Neural crest cell (in vitro differentiated cells): ENCODE measurements at places on chromosomes 1 and 21. TPM values are rescaled to one million over a fixed set of nuclear protein-coding genes. Genes with fewer than 3 reads are reported as not detected.

CLCA4 gene
- total RNA-seq = not detected in 2 replicates

HSD3B2 gene
- not detected in 2 replicates for total RNA-seq

CD5L gene
- total RNA-seq = not detected in 2 replicates

MORN1 gene
- 23.7 and 24.4 TPM in 2 replicates for total RNA-seq

AVPR1B gene
- not detected in 2 replicates for total RNA-seq

SNX27 gene
- 48.3 and 53.6 TPM in 2 replicates for total RNA-seq

DNA sequence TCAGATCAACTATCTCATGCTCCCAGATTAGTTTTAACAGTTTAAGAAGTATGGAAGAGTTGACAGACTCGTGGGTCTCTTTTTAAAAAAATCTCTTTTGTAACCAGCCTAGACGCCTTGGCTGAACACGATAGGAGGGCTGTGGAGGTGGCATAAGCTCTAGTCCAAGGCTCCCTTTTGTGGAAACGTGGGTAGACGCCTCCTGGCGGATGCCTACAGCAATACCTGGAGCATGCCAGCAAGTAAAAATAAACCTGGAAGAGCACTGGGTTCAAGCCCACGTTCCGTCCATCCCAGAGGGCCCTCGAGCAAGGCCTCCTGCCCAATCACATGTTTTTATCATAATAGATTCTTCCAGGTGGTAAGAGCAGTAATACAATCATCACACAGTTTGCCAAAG is 87.9 kb downstream of the RGS7 start:
- no peaks in the 10 kb centered on the region for H3K4me1 ChIP-seq
- no peaks in the 10 kb centered on the region for H3K36me3 ChIP-seq
- no peak for DNase-seq
- no peak overlapping the region for H3K27ac ChIP-seq
- no peaks in the 10 kb centered on the region for H3K27me3 ChIP-seq
- H3K4me3 ChIP-seq = no peak overlapping the region

GRCh38 chr1:196295766-196296165 is 312.5 kb downstream of the KCNT2 start:
- H3K27me3 ChIP-seq = no peaks in the 10 kb centered on the region
- DNase-seq = no peak
- no peak overlapping the region for H3K4me3 ChIP-seq
- H3K4me1 ChIP-seq = no peaks in the 10 kb centered on the region
- H3K27ac ChIP-seq = no peak overlapping the region

GRCh38 chr21:40291560-40291959 is 424.3 kb downstream of the PCP4 start:
- H3K27ac ChIP-seq = no peak overlapping the region
- H3K4me1 ChIP-seq = peaks cover 10% of the 10 kb centered on the region
- no peaks in the 10 kb centered on the region for H3K36me3 ChIP-seq
- no peak overlapping the region for H3K4me3 ChIP-seq

- no peak for DNase-seq
- peaks cover 61% of the 10 kb centered on the region for H3K4me1 ChIP-seq
- H3K27me3 ChIP-seq = peaks cover 6% of the 10 kb centered on the region
- peak overlapping the region; percentile 99 for H3K27ac ChIP-seq
Observed at GRCh38 chr21:26845759-26846035, 488 bp upstream of the ADAMTS1 start.

- H3K4me3 ChIP-seq = peak overlapping the region; percentile 52
- H3K27me3 ChIP-seq = no peaks in the 10 kb centered on the region
- H3K36me3 ChIP-seq = no peaks in the 10 kb centered on the region
- H3K27ac ChIP-seq = no peak overlapping the region
Observed at GRCh38 chr1:200226969-200227303, 182.9 kb downstream of the ZNF281 start.

DNA sequence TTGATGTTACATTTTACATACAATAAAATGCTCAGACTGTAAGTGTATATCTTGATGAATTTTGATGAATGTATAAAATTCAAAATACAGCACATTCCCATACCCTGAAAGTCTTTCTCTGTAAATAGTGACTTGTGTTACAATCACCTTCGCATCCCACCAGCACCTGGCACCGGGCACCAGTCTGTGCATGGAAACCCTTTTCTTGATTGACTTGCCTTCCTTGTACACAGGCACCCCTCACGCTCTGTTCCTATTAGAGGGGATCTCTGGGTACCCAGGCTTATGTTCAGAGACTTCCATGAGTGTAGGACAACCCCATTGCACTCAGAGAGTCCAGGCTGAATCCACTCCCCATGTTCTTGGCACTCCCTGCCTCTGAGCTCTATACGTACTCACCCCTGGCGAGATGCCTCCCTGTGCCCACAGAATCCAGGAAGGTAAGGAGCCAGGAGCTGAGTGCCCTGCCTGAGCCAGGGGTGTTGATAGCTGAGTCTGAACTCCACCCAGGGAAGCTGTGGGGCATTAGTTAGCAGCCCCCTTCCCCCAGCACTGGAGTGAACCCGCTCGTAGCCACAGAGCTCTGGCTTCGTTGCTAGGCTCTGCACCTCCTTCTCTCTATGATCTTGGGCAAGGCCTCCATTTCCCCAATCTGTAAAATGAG is 22.5 kb upstream of the PKP1 start:
- H3K27me3 ChIP-seq = peaks cover 34% of the 10 kb centered on the region
- H3K4me3 ChIP-seq = no peak overlapping the region
- DNase-seq = no peak
- peaks cover 4% of the 10 kb centered on the region for H3K4me1 ChIP-seq
- no peaks in the 10 kb centered on the region for H3K36me3 ChIP-seq
- no peak overlapping the region for H3K27ac ChIP-seq

GRCh38 chr21:46295996-46296752 is 10.0 kb downstream of the YBEY start:
- H3K27me3 ChIP-seq = no peaks in the 10 kb centered on the region
- H3K27ac ChIP-seq = no peak overlapping the region
- H3K36me3 ChIP-seq = peaks cover 33% of the 10 kb centered on the region
- peak; percentile 22 for DNase-seq

DNA sequence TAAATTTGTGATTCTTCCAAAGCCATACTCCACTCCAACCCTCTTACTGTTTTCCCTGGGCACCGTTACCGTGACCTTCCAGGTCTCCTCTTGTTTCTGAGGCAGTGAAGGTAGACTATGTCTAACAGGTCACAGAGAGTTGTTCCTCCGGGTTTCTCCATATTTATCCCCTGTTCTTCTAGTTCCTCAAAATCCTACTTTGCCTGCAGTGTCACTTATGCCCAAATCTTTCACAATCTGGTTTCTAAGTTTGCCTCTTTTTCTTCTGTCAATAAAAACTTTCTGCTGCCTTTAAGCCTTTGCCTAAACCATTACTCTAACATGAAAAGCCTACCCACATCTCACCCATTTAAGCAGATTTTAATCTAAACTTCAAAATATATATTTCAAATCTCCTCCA is 87.7 kb downstream of the C4BPA start:
- no peaks in the 10 kb centered on the region for H3K4me1 ChIP-seq
- H3K36me3 ChIP-seq = no peaks in the 10 kb centered on the region
- no peak for DNase-seq

- H3K4me3 ChIP-seq = no peak overlapping the region
- DNase-seq = no peak
- peaks cover 63% of the 10 kb centered on the region for H3K27me3 ChIP-seq
- no peaks in the 10 kb centered on the region for H3K36me3 ChIP-seq
Observed at GRCh38 chr21:45642122-45642813, 1.3 kb upstream of the PCBP3 start.

- H3K27ac ChIP-seq = no peak overlapping the region
- peaks cover 6% of the 10 kb centered on the region for H3K27me3 ChIP-seq
- no peak for DNase-seq
- H3K36me3 ChIP-seq = no peaks in the 10 kb centered on the region
- H3K4me1 ChIP-seq = peaks cover 5% of the 10 kb centered on the region
- H3K4me3 ChIP-seq = no peak overlapping the region
Observed at GRCh38 chr1:4796161-4797015, 142.0 kb downstream of the AJAP1 start.

- no peak within 1 kb of the TSS for H3K27ac ChIP-seq
- H3K4me3 ChIP-seq = no peak within 1 kb of the TSS
- H3K36me3 ChIP-seq = no peaks in the 10 kb centered on the region
- H3K4me1 ChIP-seq = no peaks in the 10 kb centered on the region
- DNase-seq = no peak
Observed at GRCh38 chr1:40247655-40248054, at the start of gene TMCO2. Gene TMCO2 (plus strand): TSS chr1:40247937. CDS start chr1:40247994, 57 bp downstream.

- no peak overlapping the region for H3K4me3 ChIP-seq
- no peaks in the 10 kb centered on the region for H3K36me3 ChIP-seq
- H3K27ac ChIP-seq = peak overlapping the region; percentile 64
Observed at GRCh38 chr1:229409616-229410369, 24.1 kb downstream of the ACTA1 start.

DNA sequence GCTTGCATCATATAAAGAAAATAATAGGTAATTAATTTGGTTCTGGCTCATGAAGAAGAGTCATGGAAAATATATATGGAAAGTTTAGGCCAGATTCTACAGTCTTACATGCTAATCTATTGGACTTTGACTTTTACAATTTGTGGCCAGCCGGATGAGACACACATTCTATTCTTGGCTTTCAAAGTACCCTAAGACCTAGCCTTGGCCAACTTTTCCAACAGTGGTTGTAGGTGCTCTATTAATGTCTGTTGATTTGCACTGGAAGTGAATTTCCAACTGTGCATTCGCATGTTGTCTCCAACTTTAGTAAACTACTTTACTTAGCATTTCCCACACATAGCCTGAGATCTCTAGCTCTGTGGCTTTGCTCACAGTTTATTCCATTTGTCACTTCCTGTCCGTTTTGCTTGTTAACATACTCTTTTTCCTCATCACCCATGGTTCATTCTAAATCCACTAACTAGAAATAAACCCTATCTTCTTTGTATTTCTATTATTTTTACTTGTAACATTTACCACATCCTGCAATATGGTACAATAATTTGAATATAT is 644.0 kb downstream of the PTPRC start:
- H3K4me1 ChIP-seq = no peaks in the 10 kb centered on the region
- no peak overlapping the region for H3K4me3 ChIP-seq
- H3K27me3 ChIP-seq = no peaks in the 10 kb centered on the region
- DNase-seq = no peak

DNA sequence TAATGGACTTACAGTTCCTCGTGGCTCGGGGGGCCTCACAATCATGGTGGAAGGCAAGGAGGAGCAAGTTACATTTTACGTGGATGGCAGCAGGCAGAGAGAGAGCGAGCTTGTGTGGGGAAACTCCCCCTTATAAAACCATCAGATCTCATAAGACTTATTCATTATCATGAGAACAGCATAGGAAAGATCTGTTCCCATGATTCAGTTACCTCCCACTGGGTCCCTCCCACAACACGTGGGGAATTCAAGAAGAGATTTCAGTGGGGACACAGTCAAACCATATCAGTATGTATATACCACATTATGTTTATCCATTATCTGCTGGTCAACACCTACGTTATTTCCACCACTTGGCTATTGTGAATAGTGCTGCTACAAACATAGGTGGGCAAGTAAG is 352.3 kb upstream of the B3GALT2 start:
- no peak overlapping the region for H3K27ac ChIP-seq
- DNase-seq = no peak
- H3K4me1 ChIP-seq = no peaks in the 10 kb centered on the region
- H3K4me3 ChIP-seq = no peak overlapping the region
- no peaks in the 10 kb centered on the region for H3K36me3 ChIP-seq
- H3K27me3 ChIP-seq = no peaks in the 10 kb centered on the region

DNA sequence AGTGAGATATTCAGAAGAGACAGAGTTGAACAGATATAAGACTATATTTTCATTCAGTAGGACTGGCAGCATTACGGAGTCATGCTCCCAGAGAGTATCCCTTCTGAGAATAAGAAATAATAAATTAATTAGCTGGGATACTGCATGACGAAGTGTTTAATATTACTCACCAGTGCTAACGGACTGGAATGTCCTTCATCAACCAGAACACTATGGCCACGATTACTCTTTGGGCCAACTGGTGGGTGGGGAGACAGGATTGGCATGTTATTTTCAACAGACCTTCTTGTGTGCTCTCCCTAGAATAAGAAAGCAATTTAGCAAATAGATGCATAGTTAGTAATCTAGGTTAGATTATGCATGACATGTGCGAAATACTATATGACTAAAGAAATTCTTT is 32.4 kb downstream of the ERICH3 start:
- no peaks in the 10 kb centered on the region for H3K36me3 ChIP-seq
- H3K27me3 ChIP-seq = no peaks in the 10 kb centered on the region
- H3K27ac ChIP-seq = no peak overlapping the region
- no peak for DNase-seq

DNA sequence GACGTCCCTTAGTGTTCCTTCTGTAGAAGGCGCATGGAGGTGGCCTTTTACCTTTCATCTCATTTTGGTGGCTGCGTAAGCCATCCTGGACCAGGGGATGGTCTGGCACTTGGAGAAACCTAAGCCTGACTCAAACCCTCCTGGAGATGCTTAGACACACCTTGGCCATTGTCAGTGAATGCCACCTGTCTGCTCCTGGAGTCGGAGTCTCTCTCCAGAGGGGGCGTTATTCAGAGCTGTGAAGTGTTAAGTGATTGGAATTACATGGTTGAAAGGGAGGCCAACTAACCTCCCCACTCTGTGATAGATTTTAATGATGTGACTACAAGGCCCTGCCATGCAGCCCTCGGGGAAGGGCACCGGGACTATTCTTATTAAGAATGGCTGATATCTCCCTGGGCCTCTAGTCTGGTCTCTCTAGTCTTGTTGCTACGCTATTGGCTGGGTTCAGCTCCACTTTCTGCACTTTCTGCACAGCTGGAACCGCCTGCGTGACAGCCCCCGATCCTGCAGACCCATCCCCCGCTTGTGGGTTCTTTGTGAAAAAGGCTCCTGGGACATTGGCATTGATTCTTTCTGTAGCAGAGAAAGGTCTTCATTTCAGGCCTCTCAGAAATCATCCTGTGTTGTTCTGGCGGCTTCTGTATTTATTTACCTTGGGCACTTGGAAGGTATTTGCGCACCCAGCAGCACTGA is 4.2 kb downstream of the RASSF5 start:
- H3K36me3 ChIP-seq = no peaks in the 10 kb centered on the region
- H3K4me1 ChIP-seq = peaks cover 16% of the 10 kb centered on the region
- DNase-seq = no peak

DNA sequence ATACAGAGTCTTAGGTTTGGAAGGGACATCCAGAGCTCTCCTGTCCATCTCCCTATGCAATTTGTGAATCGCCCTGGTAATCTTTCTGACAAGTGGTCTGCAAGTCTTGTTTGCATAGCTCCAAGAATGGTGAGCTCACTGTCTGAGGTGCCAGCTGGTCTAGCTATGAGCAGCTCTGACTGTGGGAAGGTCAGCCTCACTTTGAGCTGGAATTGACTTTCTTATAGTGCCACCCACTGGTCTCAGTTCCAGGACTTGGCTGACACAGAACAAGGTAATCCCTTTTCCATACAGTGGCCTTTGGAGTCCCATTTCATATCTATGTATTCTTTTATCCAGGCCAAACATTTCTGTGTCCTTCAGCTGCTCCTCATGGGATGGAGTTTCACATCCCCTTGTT is 95.6 kb upstream of the C8B start:
- H3K27ac ChIP-seq = no peak overlapping the region
- no peak overlapping the region for H3K4me3 ChIP-seq
- H3K4me1 ChIP-seq = no peaks in the 10 kb centered on the region
- H3K36me3 ChIP-seq = peaks cover 2% of the 10 kb centered on the region
- H3K27me3 ChIP-seq = no peaks in the 10 kb centered on the region
